Activated T-helper 1 cell treated with anti-CD3 and anti-CD28 coated beads, Interleukin-2, amount 50 U/mL, for 16 hours (primary cell): ENCODE measurements at places on chromosomes 6 and 20.

- DNase-seq: no peak
Measured at GRCh38 chr20:4569092-4569491, 152.6 kb upstream of the PRND start.

GRCh38 chr20:51199920-51200319 lies 177.0 kb upstream of the KCNG1 start:
- no peak for DNase-seq

DNA sequence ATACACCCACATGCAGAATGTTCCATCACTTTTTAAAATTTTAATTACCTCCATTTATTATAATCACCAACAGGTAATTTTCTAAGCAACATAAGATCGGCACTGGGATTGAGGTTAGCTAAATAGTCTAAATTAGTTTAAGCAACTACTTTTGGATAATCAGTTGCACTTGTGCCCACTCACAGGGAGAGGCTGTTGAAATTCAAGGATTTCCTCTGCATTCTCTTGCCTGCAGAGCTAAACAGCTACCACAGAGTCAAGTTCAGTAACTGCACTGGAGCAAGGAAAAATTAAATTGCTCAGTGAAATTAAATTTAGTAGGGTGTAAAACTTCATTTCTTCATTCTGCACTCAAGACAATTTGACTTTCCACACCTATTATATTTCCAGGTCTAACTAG lies 120.7 kb upstream of the CCDC28A start:
- no peak for DNase-seq

GRCh38 chr6:39037082-39037508 lies 11.5 kb upstream of the GLP1R start:
- DNase-seq: no peak

DNA sequence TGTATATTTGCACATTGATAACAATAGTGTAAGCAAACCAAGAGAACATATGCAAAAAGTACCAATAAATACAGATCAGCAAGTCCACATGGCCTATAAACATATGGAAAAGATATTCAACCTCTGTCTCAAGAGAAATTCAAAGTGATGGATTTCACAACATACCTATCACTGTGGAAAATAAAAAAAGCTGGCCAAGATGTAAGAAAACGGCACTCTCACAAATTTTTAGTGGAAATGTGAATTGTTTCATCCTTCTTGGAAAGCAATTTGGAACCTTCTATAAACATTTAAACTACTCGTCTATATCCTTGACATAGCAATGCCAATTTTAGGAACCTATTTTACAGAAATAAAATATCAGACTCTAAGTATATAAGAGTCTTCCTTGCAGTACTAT lies 559.8 kb downstream of the QKI start:
- DNase-seq: no peak
